GM12878 (cell line): ENCODE measurements at places on chromosomes 11 and 22.

DNA sequence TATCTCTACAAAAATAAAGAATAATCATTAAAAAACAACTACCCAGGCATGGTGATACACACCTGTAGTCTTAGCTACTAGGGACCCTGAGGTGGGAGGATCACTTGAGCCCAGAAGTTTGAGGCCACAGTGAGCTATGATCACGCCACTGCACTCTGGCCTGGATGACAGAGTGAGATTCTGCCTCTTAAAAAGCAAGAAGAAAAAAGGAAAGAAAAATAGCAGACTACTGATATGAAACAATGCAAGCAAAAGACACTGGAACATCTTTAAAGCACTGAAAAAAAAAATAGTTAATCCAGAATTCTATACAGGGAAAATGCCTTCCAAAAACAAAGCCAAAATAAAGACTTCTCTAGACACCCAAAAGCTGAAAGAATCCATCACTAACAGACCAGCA is 5.9 kb downstream of the VPS37C start:
- H3K27ac ChIP-seq: no peak overlapping the region
- H3K4me1 ChIP-seq: peaks cover 14% of the 10 kb centered on the region
- no peak overlapping the region for H3K4me3 ChIP-seq
- no peaks in the 10 kb centered on the region for H3K27me3 ChIP-seq

DNA sequence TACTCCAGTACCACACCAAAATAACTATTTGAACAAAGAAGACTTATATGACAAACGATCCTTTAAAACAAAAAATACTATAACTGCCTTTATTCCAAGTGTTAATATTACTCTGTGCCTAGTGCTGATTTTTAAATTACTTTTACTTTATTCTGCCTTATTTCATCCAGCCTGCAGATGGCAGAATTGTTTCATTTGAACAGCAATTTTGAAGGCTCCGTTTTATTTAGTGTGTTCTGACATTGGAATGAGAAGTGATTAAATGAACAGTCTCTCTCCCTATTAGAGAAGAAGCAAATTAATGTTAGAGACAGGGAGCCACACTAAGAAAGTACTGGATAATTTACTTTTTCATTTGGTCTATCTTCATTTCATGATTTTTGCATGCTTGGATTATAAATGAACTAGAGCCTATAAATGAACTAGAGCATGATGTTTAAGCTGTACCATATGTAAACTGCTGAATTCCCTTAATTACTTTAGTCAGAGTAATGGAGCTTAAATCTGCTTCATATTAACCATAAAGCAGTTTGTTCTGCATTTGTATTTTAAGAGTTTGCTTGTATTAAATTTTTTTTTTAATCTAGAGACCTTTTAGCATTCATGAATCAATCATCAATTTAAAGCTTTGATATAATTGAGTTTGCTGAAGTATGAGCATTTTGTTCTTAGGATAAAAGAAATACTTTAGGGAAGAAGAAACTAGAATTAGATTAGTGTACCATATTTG is 9.8 kb downstream of the PDHX start:
- H3K4me3 ChIP-seq: no peak overlapping the region
- 0 out of 2 replicates have a peak, but pooled peaks cover 2% of the 10 kb centered on the region for H3K4me1 ChIP-seq
- H3K27me3 ChIP-seq: no peaks in the 10 kb centered on the region
- H3K27ac ChIP-seq: no peak overlapping the region
- no peaks in the 10 kb centered on the region for H3K36me3 ChIP-seq

DNA sequence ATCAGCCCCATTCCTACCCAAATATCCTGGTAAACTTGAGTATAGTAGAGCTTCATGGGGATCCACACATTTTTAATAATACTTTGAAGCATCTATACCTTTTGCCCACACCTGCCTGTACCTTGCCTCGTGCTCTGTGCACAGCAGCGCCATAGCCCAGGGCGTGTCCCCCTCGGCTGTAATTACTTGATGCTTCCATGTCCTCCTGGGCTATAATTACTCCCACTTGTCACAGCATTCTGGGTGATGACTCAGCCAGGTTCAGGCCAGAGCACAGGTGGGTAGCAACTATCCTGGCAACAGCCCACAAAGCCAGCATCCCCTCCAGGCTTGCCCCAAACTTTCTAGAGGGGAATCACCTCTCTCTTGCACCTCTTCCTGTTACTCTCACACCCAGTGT is 23.7 kb upstream of the SLC36A4 start:
- H3K27ac ChIP-seq: no peak overlapping the region
- no peaks in the 10 kb centered on the region for H3K27me3 ChIP-seq
- H3K4me3 ChIP-seq: no peak overlapping the region
- DNase-seq: no peak
- H3K36me3 ChIP-seq: no peaks in the 10 kb centered on the region

DNA sequence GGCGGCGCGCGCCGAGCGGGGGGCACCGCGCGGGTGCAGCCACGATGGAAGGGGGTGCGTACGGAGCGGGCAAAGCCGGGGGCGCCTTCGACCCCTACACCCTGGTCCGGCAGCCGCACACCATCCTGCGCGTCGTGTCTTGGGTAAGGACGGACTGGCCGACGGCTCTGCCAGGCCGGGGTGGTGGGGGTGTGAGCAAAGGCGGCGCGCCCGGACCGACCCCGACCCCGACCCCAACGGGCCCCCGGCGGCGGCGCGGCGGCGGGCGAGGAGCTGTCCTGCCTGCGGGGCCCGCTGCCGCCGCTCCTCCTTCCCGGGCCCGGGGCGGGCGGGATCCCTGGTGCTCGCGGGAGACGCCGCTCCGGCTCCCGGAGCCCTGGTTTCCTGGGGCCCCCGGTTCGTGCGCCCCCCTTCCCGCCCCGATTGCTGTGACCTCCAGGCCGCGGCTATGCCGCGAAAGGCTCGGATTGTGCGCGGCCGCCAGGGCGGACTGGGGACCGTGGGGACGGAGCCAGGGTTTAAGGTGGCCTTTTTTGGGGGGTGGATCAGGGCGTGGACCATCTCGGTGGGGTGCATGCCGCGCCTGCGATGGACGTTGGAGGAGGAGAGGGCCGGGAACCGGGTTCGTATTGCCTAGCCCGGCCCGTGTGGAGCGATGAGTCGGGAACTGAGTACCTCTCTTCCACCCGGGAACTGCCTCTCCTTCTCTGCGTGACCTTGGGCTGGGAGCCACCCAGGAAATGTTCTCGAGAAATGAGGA is at the start of gene SYNGR1:
Gene SYNGR1, plus strand, starts transcription at position 25 of the 760 bp plus-strand sequence. Its CDS starts 20 bp downstream, at position 45.
- 0 out of 2 replicates have a peak, but pooled peaks cover 1% of the 10 kb centered on the region for H3K27me3 ChIP-seq
- H3K27ac ChIP-seq: no peak within 1 kb of the TSS
- H3K4me3 ChIP-seq: peak within 1 kb of the TSS; percentile 49; the same call in 1 of the 2 replicates

DNA sequence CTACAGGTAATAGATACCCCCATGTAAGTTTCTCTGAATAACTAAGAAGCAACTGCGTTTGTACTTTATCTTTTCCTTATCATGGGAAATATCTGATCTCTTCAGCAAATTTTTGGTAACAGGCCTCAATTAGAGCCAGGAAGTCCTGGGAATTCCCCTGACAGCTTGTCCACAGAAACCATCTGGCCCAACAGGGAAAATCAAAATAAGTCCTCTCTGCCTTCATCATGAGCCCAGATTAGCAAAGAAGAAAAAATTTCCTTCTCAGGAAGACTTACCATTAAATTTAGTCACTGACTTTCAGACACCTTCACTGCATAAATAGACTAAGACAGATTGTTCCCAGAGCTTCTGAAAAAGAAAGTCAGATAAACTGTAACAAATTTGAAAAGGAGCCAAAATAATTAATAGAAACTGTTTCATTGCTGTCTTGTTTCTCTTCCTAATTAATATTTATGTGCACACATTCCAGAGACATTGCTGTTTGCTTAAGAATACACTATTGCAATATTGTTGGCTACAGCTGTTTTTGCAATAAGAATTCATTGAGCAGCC is 278.1 kb upstream of the FAT3 start:
- H3K4me3 ChIP-seq: no peak overlapping the region
- no peaks in the 10 kb centered on the region for H3K36me3 ChIP-seq
- no peaks in the 10 kb centered on the region for H3K27me3 ChIP-seq
- H3K4me1 ChIP-seq: no peaks in the 10 kb centered on the region
- no peak overlapping the region for H3K27ac ChIP-seq

- H3K4me3 ChIP-seq: no peak overlapping the region
- no peaks in the 10 kb centered on the region for H3K27me3 ChIP-seq
- no peak for DNase-seq
- H3K36me3 ChIP-seq: peaks cover 4% of the 10 kb centered on the region; the same call in 1 of the 2 replicates
These were observed 69.6 kb downstream of the PPP2R1B start for GRCh38 chr11:111696556-111696955.

GRCh38 chr11:46413760-46414465 is 22.3 kb upstream of the CHRM4 start:
- no peak for DNase-seq
- H3K4me3 ChIP-seq: no peak overlapping the region
- H3K27me3 ChIP-seq: no peaks in the 10 kb centered on the region
- no peak overlapping the region for H3K27ac ChIP-seq
- H3K4me1 ChIP-seq: no peaks in the 10 kb centered on the region
